ENCODE measurements at places on chromosomes 13 and 19.

DNA sequence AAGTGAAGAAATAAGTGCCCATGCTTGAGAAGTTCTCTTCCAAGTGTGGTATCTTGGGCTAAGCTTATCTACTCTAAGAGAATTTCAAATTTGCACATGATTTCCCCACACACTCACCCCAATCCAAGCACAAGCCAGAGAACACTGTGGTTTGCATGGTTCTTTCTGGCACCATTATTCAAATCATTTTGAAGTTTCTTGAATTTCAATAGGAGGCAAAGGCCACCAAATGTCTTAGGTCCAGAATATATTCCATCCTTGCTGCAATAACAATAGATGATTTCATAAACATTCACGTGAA, 359.7 kb downstream of the IRS2 start:
- no peak for DNase-seq

DNA sequence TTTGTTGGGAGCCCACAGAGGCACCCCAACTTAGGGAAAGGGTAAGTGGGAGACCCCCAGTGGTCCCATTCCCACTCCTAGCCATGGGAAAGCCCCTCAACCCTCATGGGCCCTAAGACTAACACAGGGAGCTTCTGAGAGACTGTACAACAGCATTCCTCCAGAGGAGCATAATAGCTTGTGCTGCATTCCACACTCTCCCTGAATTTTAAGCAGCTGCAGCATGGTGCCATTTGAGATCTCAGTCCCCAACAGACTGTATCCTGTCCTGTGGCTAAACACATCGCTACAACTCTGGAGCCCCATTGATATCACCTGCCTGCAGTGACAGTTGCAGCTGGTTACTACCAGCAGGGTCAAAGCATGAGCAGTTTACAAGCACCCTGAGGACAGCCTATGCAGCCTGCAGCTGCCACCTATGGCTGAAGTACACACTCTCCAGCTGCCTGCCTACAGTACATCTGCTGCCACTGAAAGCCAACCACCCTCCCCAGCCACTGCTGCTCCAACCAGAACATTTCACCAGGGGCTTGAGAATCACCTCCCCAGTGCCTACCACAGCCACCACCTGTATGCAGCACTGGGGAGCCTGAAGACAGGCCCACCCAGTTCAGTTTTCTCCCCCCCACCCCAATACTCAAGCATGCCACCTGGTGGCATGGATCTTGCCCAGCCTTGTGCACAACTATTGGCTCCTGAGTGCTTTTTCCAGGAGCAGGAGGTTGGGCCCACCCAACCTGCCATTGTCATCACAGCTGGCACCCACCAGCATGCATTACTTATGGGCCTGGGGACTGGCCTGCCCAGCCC, 557.3 kb downstream of the GPC5 start:
- no peak for DNase-seq

DNA sequence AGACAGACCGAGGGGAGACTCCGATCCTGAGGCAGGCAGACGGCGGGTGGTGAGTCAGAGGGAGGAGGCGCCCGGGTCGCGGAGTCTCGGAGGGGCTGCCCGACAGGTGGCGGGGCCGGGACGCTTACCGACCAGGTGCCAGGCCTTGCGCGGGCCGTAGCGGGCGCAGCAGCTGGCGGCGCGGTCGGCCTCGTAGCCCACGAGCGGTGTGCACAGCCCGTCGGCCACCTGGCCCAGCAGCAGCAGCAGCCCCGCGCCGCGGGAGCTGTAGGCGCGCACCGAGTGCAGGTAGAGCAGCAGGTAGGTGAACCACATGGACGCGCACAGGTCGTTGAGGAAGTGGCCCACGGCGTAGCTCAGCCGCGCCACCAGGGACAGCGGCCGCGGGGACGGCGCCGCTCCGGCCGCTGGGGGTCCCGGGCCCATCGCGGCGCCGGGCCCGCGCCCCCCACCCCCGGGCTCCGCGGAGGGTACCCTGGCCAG, 367 bp downstream of the MFSD12 start:
- DNase-seq, result peak; percentile 28

DNA sequence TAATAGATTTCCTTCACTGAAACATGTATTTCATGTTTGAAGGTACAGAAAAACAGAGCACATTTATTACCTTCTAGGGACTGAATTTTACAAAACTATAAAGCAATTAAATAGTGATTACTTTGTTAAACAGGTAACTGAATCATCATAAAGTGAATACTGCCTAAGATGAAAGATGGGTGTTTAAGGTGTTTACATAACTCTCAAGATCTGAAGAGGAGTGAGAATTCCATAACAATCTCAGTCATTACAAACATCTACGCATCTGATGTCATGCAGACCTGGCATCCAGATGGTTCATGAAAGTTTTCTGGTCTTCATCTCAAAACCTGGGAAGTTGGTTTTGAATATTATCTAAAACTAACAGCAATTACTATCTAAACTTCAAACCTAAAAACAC, 80.4 kb downstream of the MIPEP start:
- no peak for DNase-seq

GRCh38 chr13:24039621-24040475, 120.7 kb upstream of the SPATA13 start:
- peak; percentile 5 for DNase-seq

Measured in NCI-H345 (cell line).